Stimulated activated naive B cell treated with anti-CD40 and anti-IgM and Interleukin-4, amounts not matched to agents 10 μg/mL and 1 μg/mL and 100 μg/mL, for 72 hours (primary cell): ENCODE measurements at places on chromosomes 2 and 18.
A peak's percentile ranks its signal among the peaks of the same experiment; 100 is the strongest.

- DNase-seq, result no peak
Observed at GRCh38 chr2:142515493-142515892, 362.0 kb upstream of the KYNU start.

DNA sequence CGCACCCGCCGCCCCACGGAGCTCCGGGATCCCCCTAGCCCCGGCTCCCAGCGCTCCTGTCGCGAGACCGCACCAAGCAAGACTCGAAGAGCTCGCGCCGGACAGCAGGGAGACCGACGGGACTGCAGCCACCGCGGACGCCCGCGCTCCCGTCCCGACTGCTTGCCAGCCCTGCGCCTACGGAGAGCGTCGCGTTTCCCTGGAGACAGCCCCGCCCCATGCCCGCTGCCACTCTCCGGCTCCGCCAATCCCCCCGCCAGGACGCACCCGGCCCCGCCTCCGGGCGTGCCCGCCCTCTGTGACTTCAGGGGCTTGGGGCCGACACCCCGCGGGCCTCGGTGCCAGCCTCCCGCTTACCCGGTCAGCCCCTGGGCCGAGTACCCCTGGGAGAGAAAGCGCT, at the start of gene ANKMY1:
Gene ANKMY1, minus strand, starts transcription at position 181 of the 400 bp plus-strand sequence. CDS start 653 bp downstream, outside the sequence.
- peak; percentile 49 for DNase-seq

GRCh38 chr2:149768320-149768799, 180.8 kb upstream of the MMADHC start:
- DNase-seq, result no peak

DNA sequence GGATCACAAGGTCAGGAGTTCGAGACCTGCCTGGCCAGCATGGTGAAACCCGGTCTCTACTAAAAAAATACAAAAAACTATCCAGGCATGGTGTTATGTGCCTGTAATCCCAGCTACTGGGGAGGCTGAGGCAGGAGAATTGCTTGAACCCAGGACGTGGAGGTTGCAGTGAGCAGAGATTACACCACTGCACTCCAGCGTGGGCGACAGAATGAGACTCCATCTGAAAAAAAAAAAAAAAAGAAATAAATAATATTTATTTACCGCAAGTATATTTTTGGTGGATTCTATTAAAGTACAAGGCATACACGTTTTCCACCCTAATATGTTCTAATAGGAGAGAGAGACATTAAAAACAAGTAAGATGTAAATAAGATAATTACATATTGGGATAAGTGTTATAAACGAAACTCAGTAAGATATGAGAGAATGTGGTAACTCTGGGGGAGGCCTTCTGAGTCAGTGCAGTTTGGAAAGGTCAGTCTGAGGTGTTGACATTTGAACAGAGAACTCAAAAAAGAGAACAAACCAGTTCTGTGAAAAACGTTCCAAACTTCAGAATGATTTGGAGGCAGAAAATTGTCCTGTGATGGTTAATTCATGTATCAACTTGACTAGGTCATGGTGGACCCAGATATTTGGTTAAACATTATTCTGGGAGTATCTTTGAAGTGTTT, 8.8 kb upstream of the POLI start:
- DNase-seq, result peak; percentile 47

DNA sequence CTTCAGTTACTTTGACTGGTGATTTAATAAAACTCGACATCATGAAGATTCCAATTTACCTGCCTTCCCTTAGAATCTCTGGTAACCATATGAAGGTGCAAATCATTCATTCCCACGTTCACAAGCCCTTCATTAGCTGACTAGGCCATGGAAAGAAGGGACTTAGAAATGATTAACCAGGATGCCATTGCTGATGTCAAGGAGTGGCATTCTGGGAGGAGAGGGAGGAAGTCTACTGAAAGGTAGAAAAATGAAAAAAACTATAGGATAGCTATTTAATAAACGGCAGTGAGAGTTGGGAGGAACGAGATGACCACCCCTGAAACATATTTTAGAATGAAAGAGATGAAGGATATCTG, 1.4 kb downstream of the ATIC start:
- DNase-seq, result no peak

DNA sequence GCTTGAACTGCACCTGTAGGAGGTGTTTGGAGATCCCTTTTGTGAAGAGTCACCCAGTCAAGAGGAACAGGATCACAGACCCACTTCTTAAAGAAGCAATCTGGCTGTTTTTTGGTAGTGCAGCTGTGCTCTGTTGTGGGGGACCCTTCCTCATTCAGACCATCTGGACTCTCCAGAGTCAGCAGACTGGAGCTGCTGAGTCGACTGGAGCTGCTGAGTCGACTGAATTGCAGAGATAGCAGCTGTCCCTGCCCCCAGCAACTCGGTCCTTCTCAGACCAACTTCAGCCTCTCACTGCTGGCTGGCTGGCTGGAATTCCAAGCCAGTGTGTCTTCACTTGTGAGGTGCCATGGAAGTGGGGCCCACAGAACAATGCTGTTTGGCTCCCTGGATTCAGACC, 56.8 kb downstream of the GTF3C3 start:
- no peak for DNase-seq

GRCh38 chr2:35929551-35929950, 426.0 kb upstream of the CRIM1 start:
- DNase-seq, result no peak

- DNase-seq, result no peak
Observed at GRCh38 chr2:58853420-58853819, 612.3 kb upstream of the FANCL start.

- DNase-seq, result no peak
Observed at GRCh38 chr2:150376553-150377335, 110.7 kb downstream of the RND3 start.

DNA sequence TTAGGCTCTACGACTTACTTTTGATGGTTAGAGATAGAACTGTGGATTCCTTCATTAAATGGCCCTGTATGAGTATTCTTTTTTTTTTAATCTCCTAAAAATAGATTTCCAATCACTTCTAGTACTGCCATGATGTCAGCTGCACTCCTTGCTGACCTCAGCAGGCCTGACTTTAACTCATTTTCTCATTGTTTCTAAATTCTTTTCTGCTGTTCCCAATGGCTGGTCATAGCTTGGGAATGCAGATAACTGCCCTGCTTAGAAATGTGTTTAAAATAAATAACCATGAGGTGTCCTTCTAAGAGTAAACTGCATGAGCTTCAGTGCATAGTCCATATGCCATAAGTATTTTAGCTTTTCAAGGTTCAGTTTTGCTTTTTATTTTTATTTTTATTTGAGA, 15.7 kb downstream of the CCDC85A start:
- no peak for DNase-seq

- no peak for DNase-seq
Observed at GRCh38 chr2:230737791-230738226, 25.2 kb downstream of the CAB39 start.

GRCh38 chr2:109285244-109285651, 156.2 kb downstream of the SH3RF3 start:
- DNase-seq, result no peak

GRCh38 chr18:67515942-67516538, 480 bp downstream of the DSEL start:
- peak; percentile 54 for DNase-seq

- DNase-seq, result peak; percentile 90
Observed at GRCh38 chr2:58046585-58047372, at the start of gene VRK2. VRK2 (plus strand) TSS chr2:58046806; CDS start chr2:58048832, 2,026 bp downstream.

DNA sequence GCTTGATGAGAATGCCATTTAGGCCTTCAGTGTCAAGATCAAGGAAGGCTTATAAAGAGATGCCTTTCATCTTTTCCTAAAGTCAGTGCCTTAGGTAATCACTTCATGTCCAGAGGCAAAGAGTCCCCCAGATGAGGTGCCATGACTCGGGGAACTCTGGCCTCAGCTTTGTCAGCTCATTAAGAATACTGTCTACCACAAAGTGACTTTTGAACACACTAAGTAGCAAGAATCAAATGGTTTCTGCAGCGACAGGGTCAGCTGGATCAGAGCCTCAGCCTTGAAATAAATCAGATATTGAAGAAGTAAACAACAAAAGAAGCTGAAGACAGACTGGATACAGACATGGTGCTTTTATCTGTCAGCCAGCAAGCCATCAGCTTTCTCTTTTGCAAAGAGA, 120.1 kb upstream of the SLC39A10 start:
- no peak for DNase-seq

- DNase-seq, result no peak
Observed at GRCh38 chr2:196266855-196267254, 95.5 kb upstream of the STK17B start.

DNA sequence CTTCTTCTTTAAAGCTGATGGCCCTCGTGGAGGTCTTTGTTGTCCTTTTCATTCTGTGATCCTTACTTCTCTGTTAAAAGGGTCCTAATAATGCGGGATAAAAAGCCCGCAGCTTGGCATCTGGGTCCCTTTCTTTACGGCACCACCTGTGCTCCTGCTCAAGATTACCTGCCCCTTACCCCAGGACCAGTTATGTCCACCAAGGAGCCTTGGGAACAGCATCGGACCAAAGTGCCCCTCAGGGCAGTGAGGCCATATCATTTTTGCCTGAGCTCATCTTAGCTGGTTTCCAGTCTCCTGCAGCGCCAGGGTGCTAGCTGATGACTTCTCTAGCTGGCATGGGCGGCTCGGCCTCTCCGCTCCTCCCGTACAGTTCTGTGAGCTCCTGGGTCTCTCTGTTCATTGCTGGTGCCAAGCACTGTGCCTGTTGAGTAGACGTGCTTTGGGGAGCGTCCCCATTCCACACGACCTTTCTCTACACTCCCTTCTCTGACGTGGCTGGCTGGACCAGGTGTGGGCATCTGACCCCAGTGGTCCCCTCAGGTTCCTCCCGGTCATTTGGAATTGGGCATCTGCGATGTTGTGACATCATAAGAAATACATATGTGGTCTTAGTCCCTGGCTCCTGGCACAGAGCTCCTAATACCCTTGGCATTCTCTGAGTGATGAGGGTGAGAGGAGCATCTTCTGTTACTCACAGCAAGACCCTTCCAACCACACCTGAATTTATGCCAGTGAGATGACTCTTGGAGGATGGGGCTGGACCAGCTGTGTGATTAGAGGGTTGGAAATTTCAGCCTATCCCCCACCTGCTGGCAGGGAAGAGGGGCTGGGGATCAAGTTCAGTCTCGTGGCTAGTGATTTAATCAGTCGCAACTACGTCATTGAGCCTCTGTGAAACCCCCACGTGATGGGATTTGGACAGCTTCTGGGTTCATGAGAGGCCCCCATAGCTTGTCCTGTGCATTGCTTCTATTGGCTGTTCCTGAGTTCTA, 134.2 kb upstream of the HS6ST1 start:
- DNase-seq, result no peak

DNA sequence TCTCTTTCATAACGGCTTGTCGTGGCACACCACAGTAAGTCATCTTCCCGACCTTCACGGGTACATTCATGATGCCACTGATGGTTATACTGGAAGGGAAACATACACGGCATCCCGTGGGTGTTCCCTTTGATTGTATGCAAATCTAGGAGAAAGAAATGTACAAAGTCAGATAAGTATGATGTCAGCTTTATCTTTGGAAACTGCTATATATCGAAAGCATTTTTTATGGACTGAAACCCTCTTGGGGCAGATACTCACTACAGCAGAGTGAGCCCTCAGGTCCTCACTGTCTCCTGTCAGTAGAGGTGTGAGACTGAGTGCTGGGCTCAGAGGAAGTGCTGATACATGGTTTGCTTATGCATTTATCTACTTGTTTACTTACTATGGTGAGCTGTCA, 20.4 kb downstream of the PLA2R1 start:
- no peak for DNase-seq

DNA sequence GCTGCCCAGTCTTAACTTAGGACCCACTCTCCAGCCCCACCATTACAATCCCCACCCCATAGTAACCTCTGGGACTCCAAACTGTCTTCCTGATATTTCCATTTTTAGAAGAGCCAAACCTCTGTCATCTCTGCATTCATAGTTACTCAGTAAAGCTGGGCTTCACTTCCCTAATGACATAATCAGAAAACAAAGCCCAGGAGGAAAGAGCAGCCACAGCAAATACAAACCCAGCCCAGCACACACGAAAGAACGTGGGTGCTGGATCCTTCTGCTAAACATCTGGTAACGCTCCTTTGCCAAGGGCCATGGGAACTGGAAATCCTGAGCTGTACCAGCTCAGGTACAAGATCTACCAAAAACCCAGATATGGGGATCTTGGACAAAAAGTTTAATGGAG, 36.8 kb upstream of the RIOK3 start:
- DNase-seq, result no peak

GRCh38 chr2:45433363-45433762, 177.7 kb downstream of the SRBD1 start:
- DNase-seq, result no peak

- DNase-seq, result no peak
Observed at GRCh38 chr2:230779126-230779525, 66.5 kb downstream of the CAB39 start.

GRCh38 chr2:176096243-176096985, 3.2 kb upstream of the HOXD12 start:
- DNase-seq, result no peak

- DNase-seq, result no peak
Observed at GRCh38 chr2:46506131-46506706, 26.9 kb downstream of the TMEM247 start.

DNA sequence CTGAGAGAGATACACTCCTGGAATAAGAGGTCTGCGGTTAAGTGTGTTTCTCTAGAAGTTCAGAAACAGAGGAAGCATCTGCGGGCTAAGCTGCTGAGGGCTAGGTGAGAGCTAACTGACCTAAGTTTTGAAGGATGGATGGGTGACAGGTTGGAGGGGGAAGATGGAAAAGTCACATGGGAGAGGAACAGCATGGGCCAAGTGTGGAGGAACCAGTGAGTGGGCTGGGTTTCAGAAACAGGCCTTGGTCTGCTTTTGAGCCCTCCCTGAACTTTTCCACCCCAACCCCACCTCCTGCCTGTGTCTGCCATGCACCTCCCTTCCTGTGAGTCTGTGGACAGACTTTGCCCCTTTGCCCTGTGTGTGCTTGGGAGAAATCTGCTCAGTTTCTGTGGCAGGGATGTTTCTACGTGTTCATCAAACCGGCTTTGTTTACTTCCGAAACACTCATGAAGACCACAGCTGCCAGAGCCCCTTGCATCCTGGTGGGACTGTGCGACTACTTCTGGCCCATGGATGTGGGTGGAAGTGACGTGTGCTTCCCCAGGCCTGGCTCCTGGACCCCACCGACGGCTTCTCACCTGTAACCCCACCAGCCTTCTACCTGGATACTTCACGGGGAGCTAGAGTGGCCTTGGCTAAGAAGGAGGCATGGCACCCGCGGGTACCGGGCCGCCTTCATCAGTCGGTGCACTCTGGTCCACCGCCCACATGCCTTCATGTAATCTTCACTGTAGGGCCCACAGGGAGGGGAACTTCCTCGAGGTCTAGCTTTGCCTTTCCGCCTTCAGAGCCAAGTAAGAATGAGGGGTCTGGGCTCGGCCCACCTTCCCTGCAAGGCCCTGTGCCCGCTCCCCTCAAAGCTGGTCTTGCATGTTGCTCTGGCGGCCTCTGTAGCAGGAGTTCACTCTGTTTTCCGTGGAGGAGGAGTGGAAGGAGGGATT, 1.4 kb upstream of the HPCAL1 start:
- DNase-seq, result no peak

DNA sequence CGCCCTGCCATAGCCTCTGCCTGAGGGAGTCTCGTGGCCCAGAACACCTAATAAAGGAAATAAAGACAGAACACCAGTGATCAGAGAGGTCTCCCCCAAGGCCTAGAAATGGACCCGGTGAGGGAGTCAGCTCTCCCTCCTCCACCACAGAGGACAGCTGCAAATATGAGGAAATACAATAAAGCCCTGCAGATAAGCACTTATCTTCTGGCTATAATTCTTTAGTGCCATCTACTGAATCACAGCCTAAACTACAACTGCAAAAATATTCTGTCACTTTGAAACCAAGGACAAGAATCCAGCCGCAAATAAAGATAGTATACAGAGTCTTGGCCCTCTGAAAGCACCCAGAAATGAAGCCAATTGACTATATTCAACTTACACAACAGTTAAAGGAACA, 42.4 kb upstream of the TACR1 start:
- no peak for DNase-seq
